Hypothalamus (tissue), 51 donors: ENCODE measurements at places on chromosomes 4 and X.
A peak's percentile ranks its signal among the peaks of the same experiment; 100 is the strongest.

DNA sequence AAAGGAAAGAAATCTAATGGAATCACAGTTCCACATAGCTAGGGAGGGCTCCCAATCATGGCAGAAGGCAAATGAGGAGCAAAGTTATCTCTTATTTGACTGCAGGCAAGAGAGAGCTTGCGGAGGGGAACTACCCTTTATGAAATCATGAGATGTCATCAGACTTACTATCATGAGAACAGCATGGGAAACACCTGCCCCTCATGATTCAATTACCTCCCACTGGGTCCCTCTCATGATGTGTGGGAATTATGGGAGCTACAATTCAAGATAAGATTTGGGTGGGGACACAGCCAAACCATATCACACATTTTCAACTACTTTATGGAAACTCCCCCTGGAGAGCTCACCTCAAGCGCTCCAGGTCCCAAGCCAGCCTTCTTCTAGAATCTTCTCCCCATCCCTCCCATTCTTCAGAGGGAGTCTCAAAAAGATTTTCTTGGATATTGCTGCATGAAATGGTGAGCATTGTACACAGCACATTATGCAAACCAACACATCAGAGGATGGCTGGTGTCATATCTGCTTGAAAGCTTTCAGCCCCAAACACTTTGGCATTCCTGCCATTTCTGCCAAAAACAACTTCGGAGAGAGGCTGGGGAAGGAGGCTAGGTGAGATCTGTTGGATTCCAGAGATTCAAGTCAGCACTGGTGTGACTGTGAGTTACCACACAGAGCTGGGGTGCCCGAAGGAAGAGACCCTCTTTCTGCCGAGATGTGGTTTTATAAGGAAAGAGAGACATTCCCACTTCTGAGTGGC lies 6.9 kb downstream of the FGFBP1 start:
- DNase-seq: no peak

DNA sequence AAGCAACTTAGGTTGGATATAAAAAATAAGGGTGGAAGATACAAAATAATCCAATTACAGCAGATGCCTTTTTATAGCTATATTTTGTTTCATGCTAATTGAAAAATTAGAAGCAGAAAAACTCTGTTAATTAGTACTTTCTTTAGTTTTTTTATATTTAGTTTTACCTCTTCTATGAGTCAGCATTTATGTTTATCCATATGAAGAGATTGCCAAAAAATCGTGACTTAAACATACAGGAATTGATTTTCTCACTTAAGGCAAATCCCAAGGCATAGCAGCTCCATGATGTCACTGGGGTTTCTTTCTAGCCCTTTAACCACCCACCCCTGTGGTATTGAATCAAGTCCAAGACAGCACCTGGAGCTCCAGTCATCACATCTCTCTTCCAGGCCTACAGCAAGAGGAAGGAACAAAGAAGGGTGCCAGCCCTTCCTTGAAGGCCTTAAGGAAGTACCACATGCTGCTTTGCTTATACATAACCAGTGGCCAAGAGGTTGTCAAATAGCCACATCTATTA lies 365.8 kb upstream of the TENM3 start:
- DNase-seq: no peak

- DNase-seq: no peak
Observed at GRCh38 chr4:161799710-161800109, 364.1 kb downstream of the FSTL5 start.

DNA sequence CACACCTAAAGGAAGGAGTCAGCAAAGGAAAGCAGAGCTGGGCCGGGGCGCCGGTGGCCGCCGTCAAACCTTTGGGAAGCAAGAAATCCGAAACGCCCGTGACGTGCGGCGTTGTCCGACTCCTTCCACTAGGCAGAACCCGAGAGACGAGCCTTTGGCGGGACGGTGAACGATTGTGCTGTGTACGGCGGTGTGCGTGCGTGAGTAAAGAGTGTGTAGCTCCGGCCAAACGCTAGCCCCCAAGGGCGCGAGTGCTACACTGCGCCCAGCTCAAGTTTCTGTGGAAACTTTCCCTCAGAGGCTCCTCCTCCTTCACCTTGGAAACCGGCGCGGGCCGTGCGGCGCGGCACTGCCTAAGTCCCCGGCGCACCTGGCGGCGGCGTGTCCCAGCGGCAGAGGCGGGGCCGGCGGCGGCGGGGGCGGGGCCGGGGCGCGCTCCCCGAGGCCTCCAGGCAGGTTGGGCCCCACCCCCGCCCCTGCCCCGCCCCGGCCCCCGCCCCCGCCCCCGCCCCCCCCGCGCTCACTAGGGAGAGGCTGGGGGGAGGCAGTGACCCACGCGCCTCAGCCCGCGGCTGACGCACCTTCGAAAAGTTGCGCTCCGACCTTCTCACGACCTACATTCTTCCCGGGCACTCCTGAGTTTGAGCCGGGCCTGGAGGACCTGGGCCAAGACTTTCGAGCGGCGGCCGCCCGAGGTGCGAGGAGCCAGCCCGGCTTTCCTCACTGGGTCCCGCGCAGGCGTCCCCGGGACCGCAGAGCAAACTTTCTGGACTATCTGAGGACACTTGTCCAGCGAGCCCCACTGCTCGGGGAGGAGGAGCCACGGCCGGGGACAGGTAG lies at the start of gene FHIP1A:
TSS of gene FHIP1A (plus strand) at position 547 of the 840 bp plus-strand sequence. CDS start 157,084 bp downstream, outside the sequence.
- DNase-seq: peak; percentile 4

DNA sequence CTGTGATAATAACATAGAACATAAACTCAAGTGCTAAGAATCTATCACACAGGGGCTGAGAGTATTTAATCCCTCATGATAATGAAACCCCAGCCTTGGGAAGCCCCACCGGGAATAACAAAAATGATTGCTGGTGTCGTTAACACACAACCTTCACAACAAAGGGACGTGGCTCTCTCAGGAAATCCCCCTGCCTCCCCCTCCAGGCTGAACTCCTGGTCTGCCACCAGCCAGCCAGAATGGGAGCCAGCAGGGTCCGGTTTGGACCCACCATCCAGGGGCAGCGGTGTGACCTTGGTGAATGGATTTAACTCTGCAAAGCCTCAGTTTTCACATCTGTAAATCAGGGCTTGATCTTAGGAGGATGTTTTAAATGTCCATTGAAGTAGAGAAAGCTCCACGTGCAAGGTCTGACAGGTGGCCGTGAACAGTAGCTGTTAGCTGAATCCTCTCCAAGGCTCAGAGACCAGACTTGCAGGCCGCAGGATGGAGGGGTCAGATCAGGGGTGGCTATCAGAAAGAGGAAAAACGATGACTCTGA lies 46.5 kb downstream of the ABLIM2 start:
- no peak for DNase-seq

- no peak for DNase-seq
Observed at GRCh38 chr4:134911941-134912340, 710.4 kb upstream of the PABPC4L start.

- no peak for DNase-seq
Observed at GRCh38 chrX:116357329-116357728, 79.1 kb upstream of the SLC6A14 start.

DNA sequence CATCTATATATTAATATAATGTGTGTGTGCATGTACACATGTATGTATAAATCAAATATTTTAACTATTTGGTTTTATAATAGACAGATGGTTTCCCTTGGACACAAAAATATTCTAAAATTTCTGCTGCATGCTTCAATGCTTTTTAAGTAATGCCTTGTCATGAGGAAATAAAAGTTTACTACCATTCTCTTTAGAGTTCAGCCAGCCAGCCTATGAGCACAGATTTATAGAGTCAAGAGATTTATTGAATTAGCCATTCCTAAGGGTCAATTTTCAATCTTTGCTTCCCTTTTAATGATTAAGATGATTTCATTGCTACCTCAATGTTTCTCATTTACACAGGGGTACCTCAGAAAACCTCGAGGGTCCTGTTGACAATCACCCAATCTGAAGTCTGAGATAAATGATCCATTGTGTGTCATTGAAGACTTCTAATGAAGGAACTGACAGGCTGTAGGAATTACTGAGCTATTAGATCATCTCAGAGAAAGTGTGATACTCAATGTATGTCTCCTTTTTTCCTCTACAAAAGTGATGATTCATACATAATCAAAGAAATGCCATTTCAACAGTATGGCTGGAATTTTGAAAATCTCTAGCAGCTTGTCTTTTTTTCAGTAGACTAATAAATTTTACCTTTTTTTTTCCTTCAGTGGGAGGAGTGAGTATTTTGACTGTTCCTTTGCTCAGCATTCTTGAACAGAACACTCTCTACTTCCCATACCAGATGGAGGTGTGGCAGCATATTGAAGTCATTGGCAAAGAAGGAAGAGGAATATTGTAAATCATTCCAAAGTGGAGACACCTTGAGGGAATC lies 222.6 kb upstream of the PCDH18 start:
- DNase-seq: no peak

- no peak for DNase-seq
Observed at GRCh38 chr4:33831442-33832066, 2412.8 kb downstream of the ARAP2 start.

DNA sequence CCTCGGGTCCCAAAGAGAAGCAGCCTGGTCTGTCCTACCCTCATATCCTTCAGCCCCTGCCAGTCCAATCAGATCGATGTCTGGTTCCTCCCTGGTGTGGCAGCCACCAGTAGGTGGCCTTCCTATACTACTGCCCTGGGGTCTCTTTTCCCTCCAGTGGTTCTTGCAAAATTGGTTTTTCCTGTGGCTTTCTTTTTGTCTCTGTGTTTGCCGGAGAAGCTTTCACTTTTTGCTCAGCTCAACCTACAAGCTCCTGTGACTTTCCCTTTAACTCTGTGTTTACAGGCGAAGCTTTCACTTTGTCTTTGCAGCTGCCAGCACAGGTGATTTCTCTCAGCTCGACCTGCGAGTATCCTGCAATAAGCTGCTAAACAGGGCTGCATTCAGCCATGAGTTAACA lies 46.8 kb downstream of the UGT2A3 start:
- no peak for DNase-seq

GRCh38 chr4:86338989-86339388 lies 20.9 kb downstream of the MAPK10 start:
- no peak for DNase-seq

- DNase-seq: no peak
Observed at GRCh38 chr4:141739636-141740035, 103.3 kb downstream of the IL15 start.

- no peak for DNase-seq
Observed at GRCh38 chr4:120922381-120923206, at the start of gene PRDM5. TSS of gene PRDM5 (minus strand) at chr4:120922726. CDS start at chr4:120922608, 118 bp downstream.

DNA sequence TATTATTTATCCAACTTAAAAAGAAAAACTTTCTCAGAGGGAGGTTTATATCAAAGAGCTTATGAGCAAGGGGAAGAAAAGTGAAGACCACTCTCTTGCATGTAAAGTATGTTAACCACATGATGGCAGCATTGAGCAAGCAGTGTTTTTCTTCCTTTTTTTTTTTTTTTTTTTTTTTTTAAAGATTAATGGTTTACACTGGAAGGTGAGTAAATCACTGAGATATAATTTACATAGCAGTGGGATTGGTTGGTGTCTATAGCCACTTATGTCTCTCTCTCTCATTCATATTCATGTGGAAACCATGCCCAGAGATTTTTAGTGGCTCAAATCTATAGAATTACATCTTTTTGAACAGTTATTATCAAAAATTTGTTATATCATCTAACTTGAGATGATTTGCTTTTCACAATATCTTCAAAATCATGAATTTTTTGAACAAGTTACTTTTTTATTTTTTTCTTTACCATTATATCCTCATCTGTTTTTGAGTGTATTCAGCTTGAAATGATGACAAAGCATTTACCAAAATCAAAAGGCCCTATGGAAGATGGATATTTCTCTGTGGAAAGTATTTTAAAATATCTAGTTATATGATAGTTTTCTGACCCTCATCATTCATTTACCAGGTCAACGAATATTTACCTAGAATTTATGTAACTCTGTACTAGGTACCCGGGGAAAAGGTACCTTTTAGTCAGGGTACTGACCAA lies 31.6 kb downstream of the MTHFD2L start:
- no peak for DNase-seq

GRCh38 chrX:40683245-40683644 lies 35.9 kb upstream of the CXorf38 start:
- no peak for DNase-seq

DNA sequence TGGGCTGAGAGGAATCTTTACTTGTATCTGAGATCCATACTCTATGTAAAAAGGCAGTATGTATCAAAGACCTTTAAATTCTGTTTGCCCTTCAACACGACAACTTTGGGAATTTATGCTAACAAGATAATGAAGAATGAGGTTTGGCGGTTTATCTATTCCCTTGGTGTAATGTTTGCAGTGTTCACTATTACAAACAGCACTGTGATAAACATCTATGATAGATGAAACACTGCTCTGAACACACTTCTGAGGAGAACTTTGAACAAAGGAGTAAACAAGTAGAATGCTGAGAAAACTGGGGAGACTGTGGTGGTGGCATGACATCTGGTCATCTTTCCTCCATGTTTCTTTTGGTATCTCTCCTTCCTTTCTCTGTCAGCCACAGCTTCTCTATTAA lies 126.9 kb downstream of the PDE5A start:
- no peak for DNase-seq

DNA sequence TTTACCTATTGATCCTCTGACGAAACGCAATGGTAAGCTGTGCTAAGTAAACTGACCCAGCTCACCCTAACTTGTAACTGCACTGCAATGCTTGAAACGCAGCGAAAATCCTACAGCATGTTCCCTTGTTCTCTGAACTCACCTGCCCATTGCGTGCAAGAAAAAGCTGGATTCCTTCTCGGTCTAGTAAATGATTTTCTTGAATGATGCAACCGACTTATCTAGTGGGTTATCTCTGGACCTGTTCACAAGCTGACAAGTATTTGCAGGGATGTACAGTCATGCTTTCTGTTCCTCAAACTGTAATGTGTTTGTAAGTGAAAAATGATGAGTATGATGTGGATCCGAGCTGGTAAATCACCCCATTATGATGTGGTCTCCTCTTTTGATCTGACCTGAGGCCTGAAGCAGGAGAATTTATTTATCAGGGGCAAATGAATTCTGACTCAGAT lies 140.1 kb downstream of the BTC start:
- DNase-seq: no peak

GRCh38 chrX:138986866-138987265 lies 275.3 kb upstream of the FGF13 start:
- no peak for DNase-seq

DNA sequence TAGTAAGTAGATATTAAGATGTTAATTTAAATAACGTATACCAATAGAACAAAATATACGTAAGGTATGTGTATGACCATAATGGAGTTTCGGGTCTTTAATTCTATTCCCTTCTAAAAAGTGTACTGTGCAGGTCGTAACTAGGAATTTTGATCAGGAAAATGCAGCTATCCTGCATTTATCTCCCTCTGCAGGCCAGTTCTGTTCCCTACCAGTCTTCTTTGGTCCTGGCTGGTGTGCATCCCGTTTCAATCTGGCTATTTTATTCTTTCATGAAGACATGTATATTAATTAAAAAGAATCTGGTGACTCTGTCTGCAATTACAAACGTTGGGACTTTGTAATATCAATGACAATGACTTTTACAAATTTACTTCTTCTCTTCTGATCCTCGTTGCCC lies 534.1 kb upstream of the AADAT start:
- no peak for DNase-seq
